ENCODE measurements at places on chromosomes 6 and 20.

DNA sequence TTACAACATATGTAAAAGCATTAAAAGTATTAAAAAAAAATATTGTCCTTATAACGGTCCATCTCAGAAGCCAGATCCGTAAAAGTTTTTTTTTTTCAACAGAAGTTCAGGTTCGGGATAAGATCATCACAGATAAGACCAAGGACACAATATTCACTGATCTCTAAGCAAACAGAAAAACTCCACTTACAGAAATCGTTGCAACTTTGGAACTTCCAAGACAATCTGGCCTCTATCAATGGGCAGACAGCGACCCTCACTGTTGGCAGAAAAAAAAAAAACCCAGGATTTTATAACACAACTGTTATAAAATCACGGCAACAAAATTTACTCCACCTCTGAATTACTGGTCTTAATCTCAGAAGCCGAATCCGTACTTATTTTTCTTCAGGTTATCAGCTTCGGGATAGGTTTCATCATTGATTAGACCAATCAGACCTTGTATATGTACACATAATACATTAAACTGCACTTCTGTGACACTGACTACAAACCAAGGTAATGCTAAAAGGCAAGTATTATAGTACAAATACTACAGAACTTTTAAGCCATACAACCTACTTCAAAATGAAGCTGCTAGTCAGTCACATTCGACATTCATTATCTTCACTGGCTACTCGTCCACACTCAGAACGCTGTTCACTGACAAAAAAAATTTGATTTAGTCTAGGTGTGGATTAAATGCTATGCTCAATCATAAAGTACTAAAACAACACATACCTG lies 34.7 kb upstream of the SYNCRIP start:
- DNase-seq: no peak

DNA sequence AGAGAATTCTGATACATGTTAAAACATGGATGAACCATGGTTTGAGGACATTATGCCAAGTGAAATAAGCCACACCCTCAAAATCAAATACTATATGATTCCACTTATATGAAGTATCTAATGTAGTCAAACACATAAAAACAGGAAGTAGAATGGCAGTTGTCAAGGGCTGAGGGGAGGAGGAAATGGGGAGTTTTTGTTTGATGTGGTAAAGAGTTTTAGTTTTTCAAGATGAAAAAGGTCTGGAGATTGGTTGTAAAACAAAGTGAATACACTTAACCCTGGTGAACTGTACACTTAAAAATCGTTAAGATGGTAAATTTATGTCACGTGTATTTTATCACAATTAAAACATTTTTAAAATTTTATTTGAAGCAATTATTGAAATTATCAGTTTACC lies 127.4 kb upstream of the GRIK2 start:
- no peak for DNase-seq

DNA sequence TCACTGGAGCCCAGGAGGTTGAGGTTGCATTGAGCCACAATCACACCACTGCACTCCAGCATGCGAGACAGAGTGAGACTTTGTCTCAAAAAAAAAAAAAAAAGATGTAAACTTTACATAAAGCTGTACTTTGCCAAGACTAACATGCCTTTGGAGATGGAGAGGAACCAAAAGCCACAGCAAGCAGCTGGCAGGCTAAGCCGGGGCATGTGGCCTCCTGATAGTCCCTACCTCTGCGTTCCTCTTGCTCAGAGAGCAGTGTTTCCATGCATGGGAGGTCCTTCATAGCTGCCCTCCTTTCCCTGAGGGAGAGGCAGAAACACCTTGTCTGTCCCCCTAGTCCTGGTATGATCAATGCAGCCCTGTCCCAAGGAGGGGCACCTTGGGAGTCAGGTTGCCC lies 35.2 kb downstream of the SPATA2 start:
- no peak for DNase-seq

DNA sequence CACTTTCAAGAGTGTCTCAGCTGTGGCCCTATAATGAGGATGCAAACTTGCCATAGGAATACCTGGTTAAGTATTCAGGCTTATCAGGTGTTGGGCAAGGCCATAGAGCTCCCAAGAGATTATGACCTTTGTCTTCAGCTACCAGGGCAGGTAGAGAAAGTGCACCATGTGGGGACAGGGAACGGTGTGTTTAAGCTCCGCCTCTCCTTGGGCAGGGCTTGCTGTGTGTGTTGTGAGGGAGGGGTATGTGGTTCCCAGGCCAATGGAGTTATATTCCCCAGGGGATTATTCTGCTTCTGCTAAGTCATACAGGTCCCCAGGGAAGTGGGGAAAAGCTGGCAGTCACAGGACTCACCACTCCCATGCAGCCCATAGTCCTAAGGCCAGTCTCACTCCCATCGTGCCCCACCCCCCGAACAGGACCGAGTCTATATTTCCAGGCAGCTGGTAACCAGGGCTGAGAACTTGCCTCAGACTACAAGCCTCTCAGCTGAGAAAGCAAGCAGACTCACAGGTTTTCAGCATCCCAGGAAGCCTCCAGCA lies 660.2 kb downstream of the HTR1B start:
- no peak for DNase-seq

DNA sequence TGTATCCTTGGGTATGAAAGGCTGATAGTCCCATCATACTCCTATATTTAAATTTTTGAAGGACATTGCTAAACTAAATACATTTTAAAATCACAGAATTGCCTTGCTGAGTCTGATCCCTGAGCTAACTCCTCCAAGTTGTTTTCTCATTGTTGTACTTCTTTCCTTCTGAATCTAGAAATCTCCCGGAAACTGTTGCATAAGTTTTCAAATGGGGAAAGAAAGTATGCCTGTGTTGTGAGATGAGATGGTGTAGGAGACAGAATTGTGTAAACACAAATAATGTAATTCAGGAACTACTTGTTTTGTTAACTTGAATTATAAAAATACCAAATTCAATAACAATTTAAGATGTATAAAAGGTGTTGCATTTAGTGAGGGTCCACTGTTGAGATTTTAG lies 7.3 kb downstream of the PNRC1 start:
- no peak for DNase-seq

- no peak for DNase-seq
Observed at GRCh38 chr20:12825226-12825595, 183.6 kb upstream of the SPTLC3 start.

DNA sequence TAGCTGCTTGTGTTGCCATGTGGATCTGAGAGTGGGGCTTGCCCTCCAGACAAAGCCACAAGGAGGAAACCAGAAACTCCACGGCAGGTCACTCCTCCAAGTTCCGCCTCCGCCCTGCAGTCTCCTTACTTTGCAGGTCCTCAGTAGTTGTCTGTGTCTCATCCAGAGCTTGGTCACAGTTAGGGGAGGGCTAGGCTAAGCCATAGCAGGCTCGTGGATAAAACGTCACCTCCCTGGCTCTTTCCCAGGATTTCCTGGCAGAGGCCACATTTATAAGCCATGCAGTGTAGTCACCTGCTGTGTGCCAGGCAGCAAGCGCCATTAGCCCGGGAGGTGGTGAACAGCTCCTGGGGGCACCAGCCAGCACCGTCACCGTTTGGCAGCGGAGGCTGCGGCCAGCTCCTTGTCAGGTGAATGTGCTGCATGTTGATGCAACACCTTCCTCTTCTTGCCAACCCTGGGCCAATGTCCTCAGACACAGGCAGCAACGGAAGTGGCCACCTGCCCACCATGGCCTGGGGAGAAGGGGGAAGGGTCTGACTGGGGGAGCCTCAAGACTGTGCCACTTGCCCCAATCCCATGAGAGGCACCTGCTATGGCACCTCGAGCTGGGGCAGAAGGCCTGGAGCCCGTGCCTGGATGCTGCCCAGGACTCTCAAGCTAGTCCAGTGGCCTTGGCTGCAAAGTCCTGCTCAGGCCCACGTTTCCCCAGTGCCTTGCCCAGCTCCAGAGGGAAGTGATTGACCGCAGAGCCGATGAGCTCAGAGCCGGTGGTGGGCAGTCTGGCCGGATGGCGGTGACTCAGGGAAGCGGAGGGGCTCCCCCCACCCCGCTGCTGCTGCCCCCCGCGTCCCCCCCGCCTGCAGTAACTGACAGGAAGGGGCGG lies 39.0 kb upstream of the SLCO4A1 start:
- no peak for DNase-seq

GRCh38 chr6:19167251-19167650 lies 669.9 kb upstream of the ID4 start:
- no peak for DNase-seq

- no peak for DNase-seq
Observed at GRCh38 chr6:14804001-14804784, 441.7 kb upstream of the JARID2 start.

DNA sequence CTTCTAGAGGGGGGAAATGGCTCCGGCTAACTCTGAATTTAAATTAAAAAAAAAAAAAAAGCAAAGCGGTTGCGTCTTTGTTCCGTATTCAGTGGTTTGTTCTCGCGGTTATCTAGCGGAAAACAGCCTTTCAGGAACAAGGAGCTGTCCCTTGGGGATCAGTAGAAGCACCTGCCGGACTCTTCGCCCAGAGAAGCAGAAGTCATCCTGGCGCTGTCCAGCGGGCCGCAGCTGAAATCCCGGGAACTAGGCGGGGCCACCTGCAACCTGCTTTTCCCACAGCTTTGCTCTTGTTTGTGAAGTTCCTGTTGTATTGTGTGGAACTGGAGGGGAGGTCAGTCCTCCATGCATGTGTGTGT lies 43.9 kb upstream of the GJE1 start:
- no peak for DNase-seq

All from stimulated activated CD8-positive, alpha-beta memory T cell treated with anti-CD3 and anti-CD28 coated beads, Interleukin-15, amount 100 ng/mL, for 24 hours (primary cell).